ENCODE measurements at places on chromosomes 13 and 19.

GRCh38 chr19:5075597-5075996 is 106.7 kb downstream of the KDM4B start:
- DNase-seq = no peak

- DNase-seq = no peak
Observed at GRCh38 chr13:101552786-101553185, 100.3 kb downstream of the ITGBL1 start.

DNA sequence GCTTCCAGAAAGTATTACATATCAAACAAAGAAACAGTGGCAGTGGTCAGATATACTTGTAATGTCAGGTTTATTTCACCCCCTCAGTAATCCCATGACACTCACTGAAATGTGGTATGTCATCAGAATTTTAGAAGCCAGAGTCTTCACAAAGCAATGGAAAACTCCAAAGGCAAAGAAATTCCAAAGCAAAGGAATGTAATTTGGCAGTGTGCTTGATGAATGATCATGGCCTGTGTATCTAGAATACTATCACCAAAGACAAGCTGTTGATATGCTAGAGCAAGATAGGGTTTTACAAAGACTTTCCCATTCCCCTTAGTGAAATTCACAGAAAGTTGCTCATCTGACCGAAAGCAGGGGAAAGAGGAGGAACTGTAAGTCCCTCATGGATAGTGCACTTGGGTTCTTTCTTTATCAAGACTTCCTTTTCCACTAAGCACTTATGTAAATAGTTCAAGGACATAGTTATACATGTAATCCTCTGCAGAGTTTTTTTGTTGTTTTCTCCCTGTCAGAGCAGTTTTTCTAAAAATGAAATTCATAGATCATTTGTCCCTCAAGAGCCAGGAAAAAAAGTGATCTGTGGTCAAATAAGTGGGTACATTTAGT is 243.4 kb downstream of the NHLRC3 start:
- DNase-seq = no peak

GRCh38 chr19:46776927-46777911 is 11.2 kb downstream of the SLC1A5 start:
- no peak for DNase-seq

DNA sequence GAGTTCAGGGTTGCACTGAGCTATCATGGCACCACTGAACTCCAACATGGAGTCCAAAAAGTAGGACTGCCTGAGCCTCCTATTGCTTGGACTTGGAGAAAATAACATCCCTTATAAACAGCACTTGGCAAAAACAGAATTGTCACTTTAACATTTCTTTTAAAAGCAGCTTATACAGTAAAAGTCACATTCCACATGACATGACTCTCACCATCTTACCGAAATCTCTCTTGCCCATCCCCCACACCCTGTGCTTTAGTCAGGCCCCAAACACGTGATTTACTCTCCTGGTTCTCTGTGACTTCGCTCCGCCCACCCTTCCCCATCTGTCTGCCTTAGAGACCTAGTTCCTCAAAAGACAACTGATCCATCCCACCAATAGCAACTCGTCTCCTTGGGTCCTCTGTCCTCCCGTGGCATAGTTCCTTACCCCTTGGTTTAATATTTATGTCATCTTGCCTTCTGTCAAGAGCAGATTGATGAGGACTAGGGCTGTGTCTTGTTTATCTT is 4.6 kb downstream of the SAFB start:
- peak; percentile 13 for DNase-seq

DNA sequence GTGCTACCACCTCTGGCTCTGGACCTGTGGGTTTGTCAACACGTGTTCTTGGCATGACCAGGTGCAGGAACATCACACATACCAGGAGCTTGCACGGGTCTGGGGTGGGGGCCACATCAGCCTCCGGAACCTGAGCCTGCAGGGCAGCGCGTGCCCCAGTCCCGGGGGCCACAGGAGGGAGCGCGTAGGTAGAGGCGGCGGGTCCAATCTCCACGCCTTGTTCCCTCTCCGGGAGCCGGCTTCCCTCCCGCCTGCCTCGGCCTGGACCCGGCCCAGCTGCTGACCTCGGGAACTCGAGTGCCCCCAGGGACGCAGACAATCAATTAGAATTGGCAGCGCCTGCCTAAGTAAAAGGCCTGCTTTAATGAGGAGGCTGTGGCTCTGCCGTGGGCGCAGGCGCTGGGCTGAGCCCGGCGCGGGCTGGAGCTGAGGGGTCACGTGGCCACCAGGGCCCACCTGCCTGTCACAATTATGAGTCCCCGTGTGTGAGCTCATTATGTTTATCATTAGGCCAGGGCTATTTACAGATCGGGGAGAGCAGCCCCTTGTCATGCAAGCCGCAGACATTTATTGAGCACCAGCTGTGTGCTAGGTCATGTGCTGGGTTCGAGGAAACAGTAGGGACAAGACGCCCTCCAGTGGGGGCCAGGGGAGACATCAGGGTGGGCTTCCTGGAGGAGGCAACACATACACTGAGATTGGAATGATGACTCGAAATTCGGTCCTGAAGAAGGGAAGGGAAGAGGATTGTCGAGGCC is 32.2 kb upstream of the TNFAIP8L1 start:
- DNase-seq = no peak

- DNase-seq = no peak
Observed at GRCh38 chr13:101453784-101454201, 1.3 kb downstream of the ITGBL1 start.

DNA sequence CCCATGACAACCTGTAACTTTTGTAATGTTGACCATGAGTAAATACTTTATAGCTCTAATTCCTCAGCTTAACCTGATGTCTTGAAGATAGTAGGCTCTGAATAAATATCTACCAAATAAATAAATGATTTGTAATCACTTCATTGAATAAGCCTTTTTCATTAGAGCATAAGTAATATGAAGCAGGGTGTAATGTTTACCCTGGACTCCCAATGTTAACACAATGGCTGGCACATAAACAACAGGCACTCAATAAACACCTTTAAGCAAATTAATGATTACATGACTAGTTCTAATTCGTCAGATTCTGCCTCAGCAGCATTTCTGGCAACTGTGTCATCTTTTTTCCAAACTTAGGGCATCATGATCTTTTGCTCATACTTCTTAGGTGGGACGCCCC is 396.3 kb downstream of the LIG4 start:
- DNase-seq = no peak

DNA sequence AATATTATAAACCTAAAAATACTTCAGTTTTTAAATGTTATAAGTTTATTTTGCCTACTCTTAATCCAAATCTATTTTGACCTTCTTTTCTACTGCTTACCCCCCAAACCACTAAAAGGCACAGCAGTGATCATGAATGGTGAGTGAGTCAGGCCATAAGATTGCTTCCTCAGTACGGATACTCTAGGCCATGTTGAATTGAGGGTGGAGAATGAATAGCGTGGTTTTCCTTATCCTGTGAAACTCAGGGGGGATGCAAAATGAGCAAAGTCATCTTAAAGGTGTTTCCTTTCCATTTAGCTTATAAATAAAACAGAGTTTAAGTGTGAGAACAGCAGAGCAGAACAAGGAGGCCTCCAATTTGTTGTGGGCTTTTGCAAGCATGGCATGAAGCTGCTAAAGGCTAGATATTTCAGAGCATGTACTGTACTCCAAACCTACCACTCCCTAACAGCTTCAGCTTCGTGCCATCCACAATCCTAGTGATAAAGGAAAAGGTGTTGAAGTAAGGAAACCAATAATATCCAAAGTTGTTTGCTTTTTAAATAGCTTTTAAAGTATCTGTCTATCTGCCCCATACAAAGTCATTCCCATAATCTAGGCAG is 25.0 kb downstream of the SERPINE3 start:
- no peak for DNase-seq

- no peak for DNase-seq
Observed at GRCh38 chr13:46639033-46639981, 86.3 kb downstream of the LRCH1 start.

DNA sequence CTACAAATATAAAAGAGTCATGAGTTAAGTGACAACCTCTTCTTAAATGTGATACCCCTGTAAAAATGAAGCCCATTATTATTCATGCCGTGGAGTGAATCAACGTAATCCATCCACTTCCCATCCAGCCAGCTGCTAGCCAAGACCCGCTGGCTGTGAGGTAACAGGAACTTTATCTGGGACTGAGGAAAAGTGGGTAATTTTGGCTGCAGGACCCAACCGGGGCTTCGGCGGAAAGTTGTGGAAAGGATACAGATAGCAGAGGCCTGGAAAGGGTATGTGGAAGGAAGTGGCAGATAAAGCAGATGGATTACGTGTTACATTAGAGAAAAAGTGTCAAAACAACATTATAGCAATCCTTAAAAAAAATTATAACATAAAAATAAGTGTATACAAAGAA is 48.3 kb downstream of the SLC7A1 start:
- DNase-seq = no peak

GRCh38 chr13:64723724-64724123 is 2506.4 kb downstream of the PCDH9 start:
- peak; percentile 5 for DNase-seq

DNA sequence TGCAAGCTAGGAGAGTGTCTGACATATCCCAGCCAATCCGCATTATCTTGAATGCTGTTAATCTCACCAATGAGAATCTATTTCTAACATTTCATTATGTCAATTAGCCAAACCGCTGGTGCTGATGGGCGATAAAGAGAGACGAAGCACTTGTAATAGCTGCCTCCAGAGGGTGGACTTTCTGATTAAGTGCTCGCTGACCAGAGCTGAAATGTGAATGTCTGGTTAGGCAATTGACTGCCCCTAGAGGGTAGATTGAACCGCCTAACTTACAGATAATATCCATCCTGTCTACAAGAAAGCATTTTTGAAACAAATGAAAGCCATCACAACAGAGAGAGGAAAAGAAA is 552 bp upstream of the GRWD1 start:
- peak; percentile 70 for DNase-seq

GRCh38 chr13:34577051-34577450 is 365.0 kb upstream of the NBEA start:
- no peak for DNase-seq

GRCh38 chr13:88552966-88553365 is 881.8 kb downstream of the SLITRK5 start:
- no peak for DNase-seq

GRCh38 chr13:107067381-107067780 is 499.4 kb upstream of the ARGLU1 start:
- DNase-seq = no peak

DNA sequence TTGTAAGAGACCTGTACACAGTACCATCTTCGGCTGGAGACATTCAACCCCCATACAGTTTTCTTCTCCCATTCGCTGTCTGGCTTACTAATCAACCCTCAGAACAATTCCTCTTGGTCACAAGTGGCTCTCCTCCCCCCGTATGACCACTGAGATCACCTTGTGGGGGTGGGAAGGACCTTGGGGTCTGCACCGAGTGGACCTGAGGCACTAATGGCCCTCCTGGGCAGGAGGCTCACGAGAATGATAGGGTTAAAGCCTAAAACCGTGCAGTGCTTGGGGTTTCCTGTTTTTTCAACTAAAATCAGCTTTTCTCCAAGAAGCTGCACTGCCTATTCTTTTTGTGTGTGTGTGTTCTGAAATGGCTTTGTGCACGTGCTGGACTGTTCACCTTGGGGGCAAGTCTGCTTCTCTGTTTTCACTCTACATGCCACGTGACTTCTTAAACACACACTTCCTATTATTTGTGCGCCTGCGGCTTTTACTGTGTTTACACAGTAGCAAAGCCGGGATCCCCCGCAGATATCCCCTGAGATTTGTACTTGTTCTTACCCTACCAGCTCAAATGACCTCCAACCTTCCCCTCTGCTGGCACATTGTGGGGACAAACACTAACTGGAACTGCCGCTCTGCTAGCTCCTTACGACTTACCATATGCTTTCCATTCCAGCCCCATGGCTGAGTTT is 12.3 kb downstream of the RBM26 start:
- DNase-seq = no peak

- DNase-seq = no peak
Observed at GRCh38 chr13:31063772-31064171, 97.9 kb downstream of the HSPH1 start.

- no peak for DNase-seq
Observed at GRCh38 chr13:60398907-60399589, 2.0 kb downstream of the TDRD3 start.

- DNase-seq = no peak
Observed at GRCh38 chr13:95530178-95530577, 22.3 kb upstream of the CLDN10 start.

DNA sequence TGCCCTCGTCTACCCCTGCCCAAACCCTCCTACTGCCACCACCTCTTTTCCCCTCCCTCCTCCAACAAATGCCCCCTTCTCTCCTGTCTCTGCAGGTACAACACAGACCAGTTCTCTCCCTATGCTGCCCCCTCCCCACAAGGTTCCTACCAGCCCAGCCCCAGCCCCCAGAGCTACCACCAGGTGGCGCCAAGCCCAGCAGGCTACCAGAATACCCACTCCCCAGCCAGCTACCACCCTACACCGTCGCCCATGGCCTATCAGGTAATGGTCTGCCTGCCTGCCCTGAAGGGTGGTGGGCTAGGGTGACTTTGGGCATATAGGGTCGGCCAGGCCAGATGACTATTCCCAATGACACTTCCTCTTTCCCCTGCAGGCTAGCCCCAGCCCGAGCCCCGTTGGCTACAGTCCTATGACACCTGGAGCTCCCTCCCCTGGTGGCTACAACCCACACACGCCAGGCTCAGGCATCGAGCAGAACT is 6.5 kb upstream of the TIMM50 start:
- DNase-seq = no peak

- DNase-seq = no peak
Observed at GRCh38 chr13:39804332-39805210, 149.1 kb downstream of the COG6 start.

- DNase-seq = peak; percentile 58
Observed at GRCh38 chr19:1907563-1908363, 2.6 kb downstream of the ADAT3 start.

DNA sequence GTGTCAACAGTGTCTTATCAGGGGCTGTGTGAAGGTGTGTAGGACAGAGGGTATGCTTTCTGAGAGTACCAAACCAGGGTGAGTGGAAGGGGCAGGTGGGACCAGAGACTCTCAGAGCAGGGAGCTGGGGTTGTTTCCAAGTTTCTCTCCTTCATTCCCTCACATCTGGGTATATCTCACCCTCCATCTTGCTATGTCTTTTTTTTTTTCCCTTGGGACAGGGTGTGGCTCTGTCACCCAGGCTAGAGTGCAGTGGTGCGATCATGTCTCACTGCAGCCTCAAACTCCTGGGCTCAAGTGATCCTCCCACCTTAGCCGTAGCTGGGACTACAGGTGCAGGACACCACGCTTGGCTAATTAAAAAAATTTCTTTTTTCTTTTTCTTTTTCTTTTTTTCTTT is 10.6 kb downstream of the DAND5 start:
- DNase-seq = no peak

GRCh38 chr13:68428292-68428691 is 1198.2 kb upstream of the PCDH9 start:
- no peak for DNase-seq

GRCh38 chr13:51557438-51557837 is 26.8 kb upstream of the WDFY2 start:
- DNase-seq = no peak

- DNase-seq = peak; percentile 78
Observed at GRCh38 chr19:3075605-3076431, 13.5 kb upstream of the TLE5 start.

All from spinal cord (tissue), 10 donors.